Stimulated activated naive B cell treated with anti-CD40 and anti-IgM and Interleukin-4, amounts not matched to agents 10 μg/mL and 1 μg/mL and 100 μg/mL, for 72 hours (primary cell): ENCODE measurements at places on chromosomes 11 and 22.

DNA sequence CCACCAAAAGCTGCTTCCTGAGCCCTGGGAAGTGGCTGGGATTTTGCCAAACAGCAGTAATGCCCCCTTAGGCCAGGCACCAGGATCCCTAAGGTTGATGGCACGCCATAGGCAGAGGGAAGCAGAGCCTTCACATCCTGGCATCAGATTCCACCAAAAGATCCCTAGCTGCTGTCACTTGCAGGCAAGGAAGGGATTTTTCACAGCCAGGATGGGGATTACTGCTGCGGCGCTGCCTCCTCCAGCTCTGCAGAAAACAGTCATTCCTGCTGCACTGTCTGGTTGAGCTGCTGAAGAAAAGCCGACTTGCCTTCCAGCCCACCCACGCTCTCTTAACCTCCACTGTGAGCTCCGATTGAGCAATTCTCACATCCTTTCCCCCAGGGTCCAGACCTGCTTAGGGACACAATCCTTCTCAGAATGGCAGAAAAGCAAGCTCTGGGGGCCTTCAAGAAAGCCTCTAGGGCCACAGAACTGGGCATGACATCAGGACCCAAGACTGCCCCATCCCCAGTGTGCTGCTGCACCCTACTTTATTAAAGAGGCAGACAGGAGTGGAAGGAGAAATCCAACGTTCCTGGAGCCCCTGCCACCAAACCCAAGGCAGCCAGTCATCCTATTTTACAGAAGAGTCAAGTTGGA is 19.9 kb downstream of the SYN3 start:
- H3K27ac ChIP-seq, result no peak overlapping the region
- H3K4me3 ChIP-seq, result no peak overlapping the region
- H3K27me3 ChIP-seq, result peaks cover 17% of the 10 kb centered on the region
- no peak for DNase-seq
- peaks cover 10% of the 10 kb centered on the region for H3K36me3 ChIP-seq
- no peaks in the 10 kb centered on the region for H3K4me1 ChIP-seq

DNA sequence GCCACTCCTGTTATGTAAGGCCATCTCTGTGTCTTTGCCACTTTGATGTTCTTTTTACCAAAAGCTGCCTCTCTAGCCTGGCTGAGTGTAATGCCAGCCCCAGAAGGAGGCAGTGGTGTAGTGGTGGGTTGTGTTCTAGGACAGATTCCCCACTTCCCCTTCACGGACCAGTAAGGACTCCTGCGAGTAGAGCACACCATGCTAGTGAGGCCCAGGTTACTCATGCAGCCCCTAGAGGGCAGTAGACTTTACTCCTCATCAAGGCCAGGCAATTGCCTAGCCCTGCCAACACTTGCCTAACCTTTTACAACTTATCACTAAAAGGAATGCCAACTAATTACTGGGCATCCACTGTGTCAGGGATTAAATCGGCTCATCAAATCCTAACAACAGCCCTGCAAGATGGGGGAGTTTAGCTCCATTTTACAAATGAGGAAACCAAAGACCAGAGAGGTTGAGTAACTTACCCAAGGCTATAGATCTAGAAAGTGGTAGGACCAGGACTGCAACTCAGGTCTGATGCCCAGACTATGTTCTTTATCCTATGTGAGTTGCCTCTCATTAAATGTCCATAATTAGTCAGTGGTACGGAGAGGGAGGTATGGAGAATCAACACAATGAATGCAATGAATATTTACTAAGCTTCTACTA is 75.3 kb downstream of the APIP start:
- H3K4me1 ChIP-seq, result no peaks in the 10 kb centered on the region
- H3K36me3 ChIP-seq, result no peaks in the 10 kb centered on the region
- H3K4me3 ChIP-seq, result no peak overlapping the region
- no peak overlapping the region for H3K27ac ChIP-seq
- peak; percentile 4 for DNase-seq

DNA sequence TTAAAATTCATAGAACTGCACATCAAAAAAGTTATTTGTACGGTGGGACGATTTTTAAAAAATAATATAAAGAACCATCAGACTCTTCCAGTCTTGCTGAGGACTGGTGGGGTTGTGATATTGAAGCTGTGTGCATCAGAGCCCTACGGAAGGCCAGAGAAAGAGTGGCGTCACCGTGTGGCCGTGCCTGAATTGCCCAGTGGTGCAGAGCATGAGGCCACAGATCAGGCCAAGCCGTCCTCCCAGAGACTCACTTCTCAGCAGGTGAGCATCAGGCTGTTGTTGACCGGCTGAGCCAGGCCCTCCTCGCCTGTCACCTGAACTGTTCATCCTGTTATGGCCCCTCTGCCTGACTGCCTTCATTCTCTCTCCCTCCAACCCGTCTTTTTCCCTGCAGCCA is 1013.9 kb downstream of the TBC1D22A start:
- no peak overlapping the region for H3K4me3 ChIP-seq
- H3K36me3 ChIP-seq, result no peaks in the 10 kb centered on the region
- H3K27ac ChIP-seq, result no peak overlapping the region
- peaks cover 28% of the 10 kb centered on the region for H3K27me3 ChIP-seq

DNA sequence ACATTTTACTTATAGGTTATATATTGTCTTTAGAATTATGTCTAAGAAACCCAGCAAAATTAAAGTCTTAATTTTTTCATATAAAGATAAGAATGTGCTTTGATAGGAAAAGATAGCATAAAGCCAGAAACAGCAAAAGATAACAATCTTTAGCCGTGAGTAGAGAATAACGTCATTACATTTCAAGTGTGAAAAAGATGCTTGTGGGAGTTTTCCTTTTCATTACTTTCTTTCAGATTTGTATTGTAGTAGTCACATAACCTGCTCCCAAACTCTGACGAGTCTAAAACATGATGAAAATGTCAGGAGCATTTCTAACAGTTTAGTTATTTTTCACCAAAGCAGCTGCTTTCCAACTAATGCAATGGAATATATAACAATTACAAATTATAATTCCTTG is 31.3 kb downstream of the ARFGAP3 start:
- H3K36me3 ChIP-seq, result peaks cover 33% of the 10 kb centered on the region
- no peak overlapping the region for H3K27ac ChIP-seq
- H3K27me3 ChIP-seq, result no peaks in the 10 kb centered on the region

- H3K27ac ChIP-seq, result peak overlapping the region; percentile 100
- H3K4me3 ChIP-seq, result peak overlapping the region; percentile 84
- H3K4me1 ChIP-seq, result peaks cover 79% of the 10 kb centered on the region
- peaks cover 6% of the 10 kb centered on the region for H3K27me3 ChIP-seq
- H3K36me3 ChIP-seq, result peaks cover 12% of the 10 kb centered on the region
- peak; percentile 66 for DNase-seq
These were observed 4.7 kb upstream of the NEAT1 start for GRCh38 chr11:65417702-65418430.
